Karpas-422 (cell line): ENCODE measurements at places on chromosomes 4 and X.

- peak; percentile 70 for DNase-seq
Observed at GRCh38 chrX:40171513-40172400, 74.0 kb upstream of the BCOR start.

DNA sequence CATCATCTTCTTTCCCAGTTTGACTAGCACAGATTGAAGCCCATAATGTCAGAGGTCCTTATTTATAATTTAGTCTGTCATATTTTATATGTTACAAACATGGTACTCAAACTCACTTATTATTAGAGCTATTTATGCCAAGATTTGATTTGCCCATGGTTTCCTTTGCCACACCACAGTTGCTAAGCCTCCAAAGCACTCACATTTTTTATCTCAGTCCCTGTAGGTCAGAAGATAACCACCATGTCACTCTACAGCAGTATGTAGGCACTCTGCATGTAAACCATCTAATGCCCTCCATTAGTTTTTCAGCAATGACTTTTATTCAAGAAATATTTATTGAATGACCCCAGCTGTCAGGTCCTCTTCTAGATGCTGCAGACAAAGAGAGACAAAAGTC lies 6.7 kb downstream of the STATH start:
- no peak for DNase-seq

GRCh38 chr4:142846108-142846728 lies at the start of gene INPP4B:
Gene INPP4B (minus strand): TSS chr4:142846301.
- no peak for DNase-seq

GRCh38 chr4:84224522-84224921 lies 274.6 kb downstream of the NKX6-1 start:
- no peak for DNase-seq

GRCh38 chr4:680928-681645 lies 6.7 kb downstream of the MYL5 start:
- DNase-seq: peak; percentile 54

GRCh38 chr4:7929118-7929951 lies 10.3 kb downstream of the AFAP1 start:
- no peak for DNase-seq

GRCh38 chr4:148065075-148065474 lies 333.2 kb downstream of the ARHGAP10 start:
- DNase-seq: no peak

DNA sequence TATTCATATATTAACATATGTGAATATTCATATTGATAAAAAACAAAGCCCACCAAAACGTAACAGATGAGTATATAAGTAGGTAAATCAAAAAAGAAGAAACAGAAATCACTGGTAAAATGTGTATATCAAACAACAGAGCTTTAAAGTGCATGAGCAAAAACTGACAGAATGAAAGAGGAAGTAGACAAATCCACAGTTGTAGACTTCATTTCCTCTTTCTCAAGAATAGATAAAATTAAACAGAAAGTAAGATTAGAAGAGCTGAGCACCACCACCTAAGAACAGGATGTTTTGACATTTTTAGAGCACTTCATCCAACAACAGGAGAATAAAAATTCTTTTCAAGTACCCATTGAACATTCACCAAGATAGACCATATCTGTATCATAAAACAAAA lies 64.6 kb downstream of the CNKSR2 start:
- peak; percentile 77 for DNase-seq

GRCh38 chr4:2433609-2434350 lies 15.0 kb downstream of the CFAP99 start:
- no peak for DNase-seq

GRCh38 chr4:15361529-15361928 lies 66.3 kb upstream of the C1QTNF7 start:
- no peak for DNase-seq

- DNase-seq: no peak
Observed at GRCh38 chrX:120379937-120380681, 18.2 kb downstream of the ATP1B4 start.

GRCh38 chrX:53685711-53686110 lies 808 bp downstream of the HUWE1 start:
- no peak for DNase-seq

DNA sequence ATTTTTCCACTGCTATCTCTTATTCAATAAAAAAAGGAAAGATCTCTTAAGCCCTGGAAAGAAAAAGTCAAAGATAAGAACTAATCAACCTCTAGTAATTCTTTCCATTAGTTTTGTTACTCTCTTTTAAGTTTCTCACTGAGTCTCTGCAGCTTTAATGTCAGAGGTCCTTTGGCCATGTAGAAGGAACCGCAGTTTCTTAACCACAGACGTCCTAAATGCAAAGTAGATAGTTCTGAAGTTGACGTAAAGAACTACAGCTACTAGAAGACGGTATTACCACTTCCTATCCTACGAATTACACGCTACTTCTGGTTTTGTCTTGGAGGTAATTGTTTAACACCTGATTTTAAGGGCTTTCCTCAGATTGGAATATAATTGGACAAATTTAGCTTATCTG lies 325.9 kb downstream of the ANKRD50 start:
- no peak for DNase-seq

- DNase-seq: no peak
Observed at GRCh38 chr4:3201718-3202702, 46.9 kb upstream of the MSANTD1 start.

GRCh38 chrX:42751573-42751972 lies 26.4 kb downstream of the PPP1R2C start:
- no peak for DNase-seq

GRCh38 chr4:159210975-159211374 lies 108.1 kb downstream of the RAPGEF2 start:
- no peak for DNase-seq

DNA sequence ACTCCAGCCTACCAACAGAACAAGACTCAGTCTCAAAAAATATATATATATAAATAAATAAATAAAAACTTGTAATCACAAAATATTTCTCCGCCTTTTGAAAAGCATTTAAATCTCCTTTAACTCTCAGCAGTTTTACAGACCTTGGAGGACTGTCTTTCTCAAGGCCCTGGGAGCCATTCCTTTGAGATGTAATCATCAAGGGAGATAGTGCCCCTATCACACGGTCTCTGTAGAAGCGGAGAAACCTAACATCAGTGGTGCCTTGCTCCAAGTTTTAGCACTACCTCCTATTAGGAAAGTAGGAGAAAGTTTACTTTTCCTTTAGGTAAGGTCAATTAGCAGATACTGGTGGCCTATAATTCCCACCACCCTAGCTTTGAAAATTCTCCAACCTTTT lies 58.5 kb downstream of the ANTXR2 start:
- DNase-seq: no peak

DNA sequence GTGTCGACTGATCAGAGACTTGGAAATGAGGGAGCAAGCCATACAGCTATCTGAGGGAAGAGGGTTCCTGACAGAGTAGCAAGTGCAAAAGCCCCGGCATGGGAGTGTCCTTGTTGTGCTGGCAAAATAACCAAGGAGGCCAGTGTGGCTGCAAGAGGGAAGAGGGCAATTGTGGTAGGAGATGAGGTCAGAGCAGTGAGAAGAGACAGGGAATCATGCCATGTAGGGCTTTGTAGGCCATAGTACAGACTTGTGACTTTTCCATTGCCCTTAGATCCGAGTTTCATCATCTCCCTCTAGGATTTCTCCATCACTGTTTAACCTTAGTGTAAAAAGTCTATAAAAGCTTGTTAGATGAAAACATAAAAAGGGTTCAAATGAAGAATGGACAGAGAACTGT lies 76.2 kb downstream of the DOCK11 start:
- peak; percentile 11 for DNase-seq

DNA sequence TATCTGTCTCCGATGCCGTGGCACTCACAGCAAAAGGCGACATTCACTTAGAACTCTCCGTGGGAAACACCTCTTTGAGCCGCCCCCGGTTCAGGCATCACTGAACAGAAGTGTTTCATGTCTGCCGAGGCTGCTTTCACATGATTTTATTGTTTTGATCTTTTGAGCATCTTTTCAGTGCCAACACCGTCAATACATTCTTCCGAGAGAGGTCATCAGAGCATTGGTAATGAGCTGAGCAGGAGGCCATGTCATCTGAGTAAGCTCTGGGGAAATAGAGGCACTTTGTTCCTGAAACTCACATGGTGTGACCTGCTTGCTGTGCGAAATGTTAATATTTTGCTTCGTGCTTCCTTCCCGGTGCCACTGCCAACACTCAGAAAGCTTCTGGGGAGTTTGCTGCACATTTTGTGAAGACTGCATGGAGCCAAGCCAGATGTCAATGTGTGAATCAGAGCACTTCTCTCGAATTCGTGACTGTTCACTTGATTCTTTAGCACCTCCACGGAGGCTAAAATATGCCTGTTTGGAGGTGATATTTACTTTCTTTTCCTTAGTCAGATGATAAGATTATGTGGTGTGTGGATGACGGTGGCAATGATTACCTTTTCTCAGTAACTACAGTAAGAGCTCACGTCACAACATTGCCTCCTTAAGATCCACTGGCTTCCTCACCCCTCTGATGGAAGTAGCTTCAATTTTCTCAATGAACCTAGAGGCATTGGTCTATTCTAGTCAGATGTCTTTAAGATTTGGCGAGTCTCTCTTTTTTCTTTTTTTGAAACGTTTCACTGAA lies 222.3 kb upstream of the HS3ST1 start:
- DNase-seq: no peak

DNA sequence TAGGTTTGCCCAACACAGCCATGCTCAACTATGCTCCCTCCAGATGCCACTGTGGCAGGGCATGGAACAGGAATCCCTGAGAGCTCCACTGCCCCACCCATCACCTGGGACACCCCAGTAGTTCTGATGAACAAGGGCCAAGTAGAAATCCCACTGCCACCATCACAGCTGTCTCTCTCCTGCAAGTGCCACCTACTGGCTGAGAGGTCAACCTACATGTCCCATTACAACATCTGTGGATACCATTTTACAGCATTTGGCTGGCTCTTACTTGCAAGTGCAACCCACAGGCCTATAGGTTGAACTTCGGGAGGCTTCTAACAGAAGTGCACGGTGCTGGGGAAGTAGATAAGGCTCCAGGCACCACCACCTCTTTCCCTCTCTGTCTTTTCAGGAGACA lies 142.5 kb downstream of the CXXC4 start:
- peak; percentile 47 for DNase-seq

GRCh38 chr4:55887594-55887993 lies 34.1 kb downstream of the EXOC1 start:
- DNase-seq: no peak

DNA sequence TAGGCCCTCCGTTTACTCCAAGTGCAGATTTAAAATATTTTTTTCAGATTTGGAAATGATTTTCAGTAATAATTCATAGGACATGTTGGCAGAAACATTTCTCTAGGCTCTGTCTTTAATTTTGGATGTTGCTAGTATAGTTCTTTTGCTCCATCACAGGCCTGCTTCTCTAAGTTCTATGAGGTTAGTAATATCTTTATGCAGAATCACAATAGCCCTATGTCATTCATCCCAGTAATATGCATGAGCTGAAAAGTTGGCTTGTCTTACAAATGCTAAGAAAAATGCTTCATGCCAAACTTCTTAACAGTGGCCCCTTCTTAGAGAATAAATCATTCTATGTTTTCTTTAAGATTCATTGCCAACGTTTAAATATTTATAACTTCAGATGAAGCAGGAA lies 148.3 kb upstream of the TLL1 start:
- no peak for DNase-seq

GRCh38 chrX:24448762-24449250 lies 16.3 kb upstream of the PDK3 start:
- DNase-seq: no peak

DNA sequence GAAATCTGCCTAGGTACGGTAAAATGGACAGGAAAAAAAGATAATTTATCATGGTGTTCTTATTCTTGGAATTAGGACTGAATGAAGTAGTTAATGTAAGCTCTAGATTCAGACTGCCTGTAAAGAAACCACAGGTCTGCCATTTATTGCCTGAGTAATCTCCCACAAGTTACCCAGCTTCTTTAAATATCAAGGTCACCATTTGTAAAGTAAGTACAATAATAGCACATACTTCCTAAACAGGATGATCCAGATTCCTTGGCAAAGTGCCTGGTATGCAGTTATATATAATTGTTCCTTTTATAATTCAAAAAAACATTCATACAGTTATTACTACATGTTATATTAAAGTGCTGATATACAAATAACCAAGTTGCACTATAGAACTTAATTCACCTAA lies 368.6 kb downstream of the HNRNPD start:
- DNase-seq: no peak

- no peak for DNase-seq
Observed at GRCh38 chrX:19810006-19810774, 77.2 kb downstream of the SH3KBP1 start.

DNA sequence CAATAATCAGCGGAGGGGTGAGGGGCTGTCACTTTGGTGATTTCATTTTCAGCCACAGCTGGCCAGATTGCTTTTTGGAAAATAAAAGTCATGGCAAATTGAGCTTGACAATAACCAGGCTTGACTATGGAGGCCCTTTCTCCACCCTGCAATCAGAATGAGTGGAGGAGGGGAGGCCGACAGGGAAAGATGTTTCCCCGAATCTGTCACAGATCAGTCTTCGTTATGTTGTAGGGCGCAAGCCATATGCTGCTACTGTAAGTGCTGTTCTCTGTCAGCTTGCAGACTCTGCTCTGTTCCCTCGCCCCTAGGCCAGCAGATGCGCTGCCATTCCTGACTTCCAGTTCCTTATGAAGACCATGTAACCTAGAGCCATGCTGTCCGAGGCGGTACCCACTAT lies 114.1 kb downstream of the MGST2 start:
- no peak for DNase-seq

DNA sequence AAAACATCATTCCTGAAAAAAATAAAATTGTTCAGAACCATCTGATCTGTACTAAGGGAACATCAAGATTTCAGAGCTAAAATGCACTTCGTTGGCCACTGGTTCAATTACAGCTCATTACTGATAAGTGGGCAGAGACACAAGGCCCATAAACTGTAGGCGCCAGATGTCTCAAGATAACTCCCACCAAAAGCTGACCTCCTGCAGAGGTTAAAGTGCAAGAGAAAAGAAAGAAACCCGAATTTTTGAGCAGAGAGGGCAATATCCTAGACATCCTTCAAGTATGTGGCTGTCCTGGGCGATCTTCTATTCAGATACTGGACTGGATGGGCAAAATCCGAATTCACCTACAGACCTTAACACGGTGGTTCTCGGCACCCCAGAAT lies 660 bp downstream of the GEMIN8 start:
- DNase-seq: no peak

DNA sequence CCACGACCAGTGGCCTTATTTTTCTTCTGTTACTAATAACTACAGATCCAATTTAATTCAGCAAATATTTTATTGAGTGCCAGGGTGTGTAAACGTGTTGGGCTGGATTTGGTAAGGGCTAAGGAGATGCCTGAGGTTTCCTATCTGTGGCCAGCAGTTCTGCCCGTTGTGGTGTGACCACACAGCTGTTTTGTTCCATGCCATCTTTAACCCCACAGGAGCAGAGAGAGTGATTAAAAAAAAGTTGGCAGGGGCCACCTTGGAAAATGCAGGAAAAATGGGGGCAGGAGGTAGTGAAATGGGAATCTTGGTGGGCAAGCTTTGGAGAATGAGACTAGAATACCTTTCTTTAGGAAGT lies 1.1 kb downstream of the PLAC8 start:
- no peak for DNase-seq

DNA sequence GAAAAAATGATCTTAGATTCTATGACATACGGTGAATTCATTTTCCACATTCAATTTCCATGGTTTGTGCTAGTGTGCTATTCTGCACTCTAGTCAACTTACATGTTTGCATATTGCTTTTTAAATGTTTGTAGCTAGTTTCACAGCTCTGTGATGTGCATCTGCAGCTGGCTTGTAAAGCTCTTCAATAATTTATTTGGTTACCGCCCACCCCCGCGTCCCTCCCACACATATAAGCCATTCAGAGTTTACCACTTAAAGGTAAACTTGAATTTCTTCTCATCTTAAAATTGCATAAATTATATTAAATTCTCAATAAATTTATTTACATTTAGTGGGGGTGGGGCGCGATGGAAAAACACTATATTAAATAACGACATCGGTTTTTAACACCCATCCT lies 291 bp upstream of the NBDY start:
- DNase-seq: peak; percentile 63
